Activated CD8-positive, alpha-beta memory T cell treated with anti-CD3 and anti-CD28 coated beads, Interleukin-2, amount 10 ng/mL, durations not matched to agents 7 days and 5 days (primary cell): ENCODE measurements at places on chromosomes 2 and 18. TPM values are rescaled to one million over a fixed set of nuclear protein-coding genes. Genes with fewer than 3 reads are reported as not detected.
A peak's percentile ranks its signal among the peaks of the same experiment; 100 is the strongest.

Gene TMEM198
- total RNA-seq = 2.8 TPM

Gene PLGLB1
- 4.4 TPM for total RNA-seq

Gene PSTPIP2
- total RNA-seq = 4.1 TPM

Gene CYP1B1
- total RNA-seq = 4.2 TPM

Gene REG3G
- total RNA-seq = not detected

Gene CTNNA2
- total RNA-seq = not detected

Gene SP110
- 148 TPM for total RNA-seq

Gene SULT1C4
- not detected for total RNA-seq

Gene LBH
- 68.5 TPM for total RNA-seq

Gene NT5DC4
- not detected for total RNA-seq

Gene IL37
- not detected for total RNA-seq

Gene TAF4B
- total RNA-seq = 9.3 TPM

Gene MYO5B
- 0.02 TPM for total RNA-seq

Gene ALK
- not detected for total RNA-seq

Gene IL36A
- total RNA-seq = 0.42 TPM

- no peak for DNase-seq
Measured at GRCh38 chr2:164205347-164205746, 415.9 kb downstream of the GRB14 start.

GRCh38 chr18:1806884-1807615 lies 764.3 kb downstream of the METTL4 start:
- DNase-seq = no peak

DNA sequence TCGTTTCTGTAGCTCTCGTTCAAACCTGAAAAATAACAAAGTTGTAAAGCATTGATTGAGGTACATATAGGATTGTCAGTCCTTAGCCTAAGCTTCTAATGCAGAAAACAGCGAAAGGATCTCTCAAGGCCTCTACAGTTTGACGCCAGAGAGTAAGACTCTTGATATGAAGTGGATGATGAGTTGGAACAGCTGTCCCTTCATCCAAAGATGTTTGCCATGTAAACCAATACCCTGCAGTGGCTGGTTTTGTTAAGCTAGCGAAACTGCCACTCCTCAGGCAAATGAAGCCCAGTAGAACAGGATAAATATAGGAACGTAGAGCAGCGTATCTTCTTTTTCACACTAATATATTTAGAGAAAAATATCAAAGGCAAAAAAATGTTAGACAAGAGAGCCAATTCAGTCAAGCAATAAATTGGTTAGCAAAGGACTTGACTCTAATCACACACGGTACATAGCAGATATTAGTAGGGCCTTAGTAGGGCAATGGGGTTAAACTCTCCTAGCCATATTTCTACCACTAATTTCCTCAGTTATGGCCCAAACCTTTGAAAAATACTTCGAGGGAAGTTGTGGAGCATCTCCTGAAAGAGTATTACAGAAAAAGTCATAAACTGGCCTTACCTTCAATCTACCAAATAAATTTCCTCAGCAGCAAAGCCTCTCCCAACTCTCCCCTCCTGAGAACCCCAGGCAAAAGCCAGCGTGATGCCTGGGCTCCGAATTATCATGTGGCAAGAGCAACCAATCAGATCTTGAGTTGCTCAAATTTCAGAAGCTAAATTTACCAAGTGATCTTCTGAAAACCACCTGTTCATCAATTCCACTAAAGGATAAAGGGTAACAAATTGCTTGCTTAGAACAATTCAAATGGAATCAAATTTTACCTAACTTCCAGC lies at the start of gene NEB:
NEB (minus strand) TSS at position 706 of the 902 bp plus-strand sequence. CDS start 1,320 bp downstream, outside the sequence.
- no peak for DNase-seq

DNA sequence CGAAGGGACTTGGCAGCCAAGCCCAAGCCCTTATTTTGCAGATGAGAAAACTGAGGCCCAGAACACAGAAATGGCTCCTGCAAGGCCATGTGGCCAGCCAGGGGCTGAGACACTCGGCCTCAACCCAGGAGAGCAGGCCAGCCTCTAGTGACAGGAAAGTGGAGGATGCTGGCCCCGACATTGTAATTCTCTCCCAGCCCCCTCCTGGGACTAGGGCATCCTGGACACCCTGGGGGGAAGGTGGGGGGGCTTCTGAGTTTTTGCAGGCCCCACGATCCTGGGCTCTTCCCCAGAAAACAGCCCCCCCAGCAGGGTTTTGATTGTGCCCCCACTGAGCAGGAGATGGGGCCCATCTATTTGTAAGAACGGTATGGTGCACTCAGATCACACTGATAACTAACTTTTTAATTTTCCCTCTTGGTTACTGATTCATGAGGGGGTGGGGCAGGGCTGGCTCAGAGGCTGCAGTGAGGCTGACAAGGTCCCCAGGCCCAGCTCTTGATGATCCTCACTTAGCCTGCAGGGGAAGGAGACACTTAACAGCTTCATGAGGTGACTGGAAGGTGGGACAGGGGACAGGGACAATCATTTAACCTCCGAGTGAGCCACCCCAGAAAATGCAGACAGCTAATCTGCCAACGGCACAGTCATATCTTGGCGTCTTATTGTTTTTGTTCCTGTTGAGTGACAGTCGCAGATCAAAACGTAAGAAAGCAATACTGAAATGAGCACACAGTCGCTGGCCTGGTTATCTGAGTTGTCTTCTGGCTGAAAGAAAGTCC lies 18.9 kb downstream of the SMAD7 start:
- DNase-seq = peak; percentile 75

GRCh38 chr2:191933307-191934105 lies 86.6 kb upstream of the CAVIN2 start:
- no peak for DNase-seq

GRCh38 chr18:44909191-44909719 lies 228.6 kb downstream of the SETBP1 start:
- no peak for DNase-seq

DNA sequence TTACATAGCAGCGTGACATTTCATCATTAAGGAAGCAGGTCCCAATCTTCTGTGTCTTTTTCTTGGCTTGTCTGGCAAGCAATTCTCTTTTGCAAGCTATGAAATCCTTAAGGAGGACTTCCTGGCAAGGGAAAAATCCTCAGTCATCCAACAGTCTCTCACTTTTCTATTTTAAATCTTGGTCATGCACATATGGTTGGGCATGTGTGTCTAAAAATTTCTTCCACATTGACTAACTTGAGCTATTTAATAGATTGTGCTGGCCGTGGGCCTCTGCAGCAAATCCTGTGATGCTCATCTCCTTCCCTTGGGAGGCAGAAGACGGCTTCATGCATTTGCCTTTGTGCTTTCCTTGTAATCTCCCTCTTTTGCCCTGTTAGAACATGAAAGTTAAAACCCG lies 634.3 kb upstream of the FANCL start:
- no peak for DNase-seq

- DNase-seq = no peak
Measured at GRCh38 chr2:228426502-228427216, 245.2 kb upstream of the SPHKAP start.

- DNase-seq = no peak
Measured at GRCh38 chr2:233692648-233693047, at the start of gene UGT1A6. TSS of gene UGT1A6 (plus strand) at chr2:233692890. CDS start at chr2:233693005, 115 bp downstream.

- DNase-seq = no peak
Measured at GRCh38 chr18:48784656-48785055, 166.1 kb downstream of the SMAD7 start.

DNA sequence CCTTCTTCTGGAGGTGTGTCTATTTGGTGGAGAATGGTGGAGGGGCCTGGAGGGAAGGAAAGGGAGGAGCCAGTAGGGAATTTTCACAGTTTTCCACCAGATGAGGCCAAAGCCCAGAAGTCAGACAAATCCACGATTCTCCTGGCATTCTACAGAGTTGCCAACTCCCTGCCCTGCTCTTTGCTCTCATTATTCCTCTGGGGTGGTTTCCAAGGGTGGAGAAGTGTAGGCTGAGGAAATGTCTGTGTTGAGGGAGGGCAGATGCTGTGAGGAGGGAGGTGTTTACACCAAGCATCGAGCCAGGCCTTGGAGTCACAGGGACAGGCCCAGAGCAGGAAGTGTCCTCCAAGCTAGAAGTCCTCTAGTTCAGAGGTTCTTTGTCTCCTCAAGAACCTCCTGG lies 124.1 kb upstream of the LGALSL start:
- no peak for DNase-seq

DNA sequence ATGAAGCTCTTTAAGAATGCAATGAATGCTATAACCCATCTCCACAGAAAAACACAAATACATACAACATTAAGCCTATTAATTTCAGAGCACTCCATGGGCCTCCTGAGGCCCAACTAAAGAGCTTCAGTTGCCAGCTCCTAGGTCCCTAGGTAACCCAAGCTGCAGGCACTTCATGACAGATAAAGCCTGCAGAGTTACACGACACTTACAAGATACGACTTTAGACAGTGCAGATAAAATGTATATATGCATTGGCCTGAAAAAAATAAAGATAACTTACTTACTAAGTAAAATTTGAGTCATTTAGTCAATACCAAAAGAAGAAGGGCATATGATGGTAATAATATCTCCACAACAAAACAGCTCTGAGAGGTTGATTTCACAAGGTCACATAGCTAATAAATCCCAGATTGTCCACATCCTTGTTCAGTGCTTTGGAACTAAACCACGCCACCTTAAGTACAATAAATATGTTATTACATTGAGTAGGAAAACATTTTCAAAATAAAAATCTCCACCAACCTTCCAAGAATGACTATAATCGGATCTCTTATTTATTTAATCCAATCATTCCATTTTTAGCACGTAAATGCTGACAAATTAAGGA lies 3.4 kb downstream of the MAP4K3 start:
- no peak for DNase-seq

DNA sequence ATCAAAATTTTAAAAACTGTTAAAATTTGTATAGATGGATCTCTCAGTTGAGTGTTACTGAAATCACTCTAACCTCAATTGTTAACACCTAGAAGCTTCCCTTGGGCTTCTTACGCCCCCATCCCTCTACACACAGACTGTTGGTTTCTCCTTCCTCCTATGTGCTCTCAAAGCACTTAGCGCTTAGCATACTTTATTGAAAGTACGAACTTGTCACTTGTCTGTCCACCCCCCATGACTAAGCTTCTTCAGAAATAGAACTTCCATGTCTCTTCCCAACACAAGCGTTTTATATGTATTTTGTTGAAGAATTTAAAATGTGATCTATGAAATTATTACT lies 441 bp downstream of the MPHOSPH10 start:
- no peak for DNase-seq

GRCh38 chr18:61085036-61085435 lies 248.2 kb upstream of the CDH20 start:
- no peak for DNase-seq

DNA sequence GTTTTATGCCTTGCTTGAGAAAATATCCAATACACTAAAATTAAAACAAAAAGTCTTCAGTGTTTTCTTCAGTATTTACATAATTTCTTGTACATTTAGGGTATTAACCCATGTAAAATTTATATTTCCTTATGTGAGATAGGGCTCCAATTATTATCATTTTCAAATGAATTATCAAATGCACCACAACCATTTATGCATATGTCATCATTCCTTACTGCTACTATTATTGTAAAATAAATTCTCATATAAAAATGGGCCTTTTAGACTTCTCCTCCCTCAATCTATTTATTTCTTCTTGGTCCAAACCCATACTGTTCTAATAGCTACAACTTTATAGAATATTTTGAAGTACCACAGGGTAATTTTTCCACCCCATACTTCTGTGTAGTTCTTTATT lies 175.3 kb upstream of the LYPD1 start:
- no peak for DNase-seq

GRCh38 chr2:193806088-193806774 lies 1611.5 kb upstream of the TMEFF2 start:
- DNase-seq = no peak

DNA sequence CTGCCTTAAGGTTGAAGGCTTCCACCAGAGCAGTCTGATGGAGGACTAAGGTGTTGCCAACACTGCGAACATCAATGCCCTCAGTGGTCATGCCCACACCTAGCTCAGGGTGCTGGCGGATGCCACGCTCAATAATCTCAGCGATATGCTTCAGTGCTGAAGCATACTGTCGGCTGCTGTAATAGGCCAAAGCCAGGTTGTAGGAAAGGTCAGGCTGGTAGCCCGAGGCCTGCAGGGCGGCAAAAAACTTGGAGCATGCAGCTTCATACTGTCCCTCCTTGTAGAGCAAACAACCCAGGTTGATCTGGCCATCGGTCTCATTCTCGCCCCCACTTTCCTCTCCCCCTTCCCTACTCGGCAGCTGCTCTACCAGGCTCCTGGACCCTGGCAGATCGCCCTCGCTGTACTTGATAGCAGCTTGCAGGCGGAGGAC lies 159.4 kb downstream of the AGPS start:
- no peak for DNase-seq

- no peak for DNase-seq
Measured at GRCh38 chr2:211981451-211981850, 557.2 kb downstream of the ERBB4 start.

DNA sequence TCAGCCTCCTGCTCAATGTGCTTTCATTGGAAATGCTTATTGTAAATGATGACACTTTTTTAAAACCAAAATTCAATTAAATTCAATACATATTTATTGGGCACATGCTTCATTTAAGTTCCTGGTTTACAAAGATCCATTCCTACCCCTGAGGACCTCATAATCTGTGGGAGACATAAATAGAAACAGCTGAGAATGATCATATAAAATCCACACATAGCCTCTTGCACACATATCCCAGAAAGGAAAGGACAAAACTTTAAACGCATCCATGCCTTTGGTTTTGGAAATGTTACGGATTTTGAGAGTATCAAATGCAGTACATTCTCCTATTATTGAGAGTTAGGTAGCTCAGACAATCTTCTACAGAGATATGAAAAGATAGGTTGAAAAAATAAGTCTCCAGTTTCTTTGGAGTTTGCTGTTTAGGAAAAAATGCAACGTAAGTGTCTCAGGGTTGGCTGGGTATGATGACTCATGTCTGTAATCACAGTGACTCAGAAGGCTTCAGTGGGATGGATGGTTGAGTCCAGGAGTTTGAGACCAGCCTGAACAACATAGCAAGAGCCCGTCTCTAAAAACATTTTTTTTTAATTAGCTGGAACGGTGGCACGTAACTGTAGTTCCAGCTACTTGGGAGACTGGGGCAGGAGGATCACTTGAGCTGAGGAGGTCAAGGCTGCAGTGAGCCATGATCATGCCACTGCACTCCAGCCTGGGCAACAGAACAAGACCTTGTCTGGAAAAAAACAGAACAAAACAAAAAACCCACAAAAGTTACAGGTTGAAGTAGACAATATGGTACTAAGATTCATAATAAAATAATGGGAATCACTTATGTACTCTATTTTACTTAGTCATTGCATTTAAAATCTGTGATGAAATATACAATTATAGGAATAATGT lies 3.9 kb upstream of the PRELID3A start:
- no peak for DNase-seq

DNA sequence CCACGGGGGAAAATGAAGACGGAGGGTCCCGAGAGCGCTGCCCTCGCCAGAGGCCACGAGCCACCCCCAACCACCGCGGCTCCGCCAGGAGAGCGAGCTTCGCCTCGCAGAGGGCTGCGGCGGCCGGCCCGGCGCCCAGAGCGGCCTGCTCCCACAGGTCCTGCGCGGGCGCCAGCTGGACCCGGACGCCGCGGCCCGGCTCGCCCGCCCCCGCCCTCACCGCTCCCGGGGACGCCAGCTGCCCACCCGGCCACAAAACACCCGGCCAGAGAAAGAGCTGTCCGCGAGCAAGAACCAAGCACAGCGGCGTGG lies 709 bp downstream of the PTPN2 start:
- DNase-seq = peak; percentile 49
